ENCODE measurements at places on chromosomes 2 and 18.

DNA sequence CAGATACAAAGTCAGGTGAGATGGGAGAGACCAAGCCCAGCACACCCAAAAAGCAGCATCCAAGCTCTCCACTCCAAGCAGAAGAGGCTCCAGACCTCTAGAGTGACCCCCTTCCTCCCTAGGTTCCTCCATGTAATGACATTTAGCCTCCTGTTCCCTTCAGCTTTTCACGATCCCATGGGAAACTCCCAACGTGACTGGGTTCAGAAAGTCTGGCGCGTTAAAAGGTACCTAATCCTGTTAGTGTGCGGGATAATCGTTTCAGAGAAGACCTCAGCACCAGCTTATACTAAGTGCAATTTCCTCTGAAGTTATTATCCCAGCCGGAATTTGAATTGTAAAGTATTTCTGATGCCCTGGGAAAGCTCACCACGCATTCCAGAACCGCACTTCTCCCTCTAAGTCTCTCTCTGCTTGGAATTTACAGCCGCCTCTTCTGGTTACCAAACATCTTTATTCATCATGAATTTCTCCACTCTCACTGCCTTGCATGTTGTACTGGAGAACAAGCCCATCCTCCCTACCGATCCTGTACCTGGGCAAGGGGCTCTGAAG lies 46.9 kb downstream of the CCBE1 start:
- H3K4me3 ChIP-seq: no peak overlapping the region
- H3K27me3 ChIP-seq: no peaks in the 10 kb centered on the region
- H3K4me1 ChIP-seq: no peaks in the 10 kb centered on the region
- no peak for DNase-seq
- no peak overlapping the region for H3K27ac ChIP-seq
- no peaks in the 10 kb centered on the region for H3K36me3 ChIP-seq

- no peak for DNase-seq
- no peak overlapping the region for H3K27ac ChIP-seq
Observed at GRCh38 chr2:3659447-3660432, 1.7 kb downstream of the ALLC start.

- no peak for DNase-seq
- no peaks in the 10 kb centered on the region for H3K27me3 ChIP-seq
- no peak overlapping the region for H3K4me3 ChIP-seq
- no peaks in the 10 kb centered on the region for H3K36me3 ChIP-seq
Observed at GRCh38 chr2:73156539-73157124, 43.9 kb upstream of the RAB11FIP5 start.

GRCh38 chr2:167480232-167480985 lies 592.1 kb downstream of the XIRP2 start:
- no peaks in the 10 kb centered on the region for H3K4me1 ChIP-seq
- H3K36me3 ChIP-seq: no peaks in the 10 kb centered on the region
- no peak overlapping the region for H3K27ac ChIP-seq
- no peak for DNase-seq
- no peak overlapping the region for H3K4me3 ChIP-seq
- no peaks in the 10 kb centered on the region for H3K27me3 ChIP-seq

- H3K36me3 ChIP-seq: peaks cover 5% of the 10 kb centered on the region
- H3K4me3 ChIP-seq: no peak overlapping the region
- H3K27ac ChIP-seq: no peak overlapping the region
Observed at GRCh38 chr18:13680612-13681011, 45.7 kb downstream of the FAM210A start.

DNA sequence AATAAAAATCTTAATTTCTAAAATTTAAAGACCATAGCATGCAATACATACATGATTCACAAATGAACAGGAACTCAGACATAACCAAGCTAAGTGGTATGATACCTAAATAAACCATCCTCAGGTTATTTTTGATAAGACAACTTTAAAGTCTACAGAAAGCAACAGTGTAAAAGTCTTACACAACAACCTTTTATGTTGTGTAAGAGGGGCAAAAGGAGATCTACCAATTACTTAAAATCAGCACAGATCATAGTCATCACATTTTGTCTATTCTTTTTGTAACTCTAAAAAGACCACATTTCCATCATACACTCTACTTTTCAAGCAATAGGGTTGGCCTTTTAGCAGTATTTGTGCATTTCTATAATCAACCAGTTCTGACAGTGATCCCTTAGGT lies 16.3 kb downstream of the SP3 start:
- 0 out of 2 replicates have a peak, but pooled peaks cover 3% of the 10 kb centered on the region for H3K4me1 ChIP-seq
- no peaks in the 10 kb centered on the region for H3K27me3 ChIP-seq
- peaks cover 3% of the 10 kb centered on the region for H3K36me3 ChIP-seq
- no peak overlapping the region for H3K27ac ChIP-seq

DNA sequence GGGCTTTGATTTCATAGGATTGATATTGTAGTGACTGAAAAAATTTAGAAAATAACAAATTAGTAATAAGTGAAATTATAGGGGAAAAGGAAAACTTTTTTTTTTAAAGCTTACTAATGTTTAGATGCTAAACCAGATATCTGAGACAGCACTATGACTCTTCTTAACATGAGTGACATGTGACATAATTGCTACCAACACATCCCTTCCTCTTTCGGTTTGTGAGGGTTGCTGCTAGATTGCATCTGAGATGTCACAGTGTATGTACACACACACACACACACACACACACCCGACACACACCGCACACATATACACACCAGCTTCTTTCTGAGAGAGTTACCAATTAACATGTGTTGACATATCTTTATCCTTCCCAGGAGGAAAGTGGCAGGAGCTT lies 18.0 kb downstream of the RAPGEF4 start:
- H3K4me1 ChIP-seq: no peaks in the 10 kb centered on the region
- H3K36me3 ChIP-seq: no peaks in the 10 kb centered on the region
- no peaks in the 10 kb centered on the region for H3K27me3 ChIP-seq
- H3K27ac ChIP-seq: no peak overlapping the region
- no peak for DNase-seq

GRCh38 chr2:161177969-161178368 lies 17.7 kb downstream of the TANK start:
- H3K27me3 ChIP-seq: no peaks in the 10 kb centered on the region
- H3K4me1 ChIP-seq: peaks cover 26% of the 10 kb centered on the region
- H3K27ac ChIP-seq: no peak overlapping the region
- H3K36me3 ChIP-seq: peaks cover 6% of the 10 kb centered on the region
- no peak for DNase-seq
